ENCODE measurements at places on chromosomes 4 and X.

DNA sequence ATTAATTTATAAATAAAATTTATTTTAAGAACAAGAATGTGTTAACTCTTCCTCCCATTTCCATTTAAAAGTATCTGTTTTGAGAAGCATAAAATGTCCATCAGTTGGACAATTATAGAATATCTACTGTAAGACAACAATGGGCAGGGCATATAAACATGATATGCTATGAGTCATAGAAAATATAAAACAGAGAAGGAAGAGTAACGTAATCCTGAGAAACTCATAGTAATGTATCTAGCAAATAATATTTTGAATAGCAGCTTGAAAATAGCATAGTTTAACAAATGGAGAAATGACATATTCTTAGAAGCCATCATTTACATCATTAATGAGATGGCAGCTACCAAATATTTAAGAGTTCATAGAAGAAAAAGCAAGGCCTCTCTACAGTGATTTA, 820.3 kb upstream of the PCDH10 start:
- DNase-seq = no peak

DNA sequence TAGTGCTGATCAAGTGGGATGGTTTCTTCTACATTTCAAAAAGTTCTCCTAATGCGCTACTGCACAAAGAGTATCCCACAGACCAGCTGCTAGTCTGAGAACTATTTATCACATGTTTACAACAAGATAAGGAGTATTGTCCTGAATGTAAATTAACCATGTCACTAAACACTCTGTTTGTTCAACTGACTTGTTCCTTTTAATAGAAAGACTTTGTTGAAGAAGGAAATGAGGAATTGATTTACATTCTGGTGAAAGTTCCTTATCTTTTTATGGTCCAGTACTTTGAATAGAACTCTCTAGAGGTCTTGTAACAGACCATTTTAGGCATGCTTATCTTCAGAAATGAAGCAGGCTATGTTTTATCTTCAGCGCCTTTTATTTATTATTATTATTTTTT, 67.3 kb upstream of the IL13RA1 start:
- no peak for DNase-seq

GRCh38 chrX:129663171-129663570, 8.4 kb upstream of the APLN start:
- DNase-seq = no peak

GRCh38 chr4:65535113-65535512, 135.2 kb downstream of the EPHA5 start:
- no peak for DNase-seq

GRCh38 chrX:36609616-36610585, 398.3 kb upstream of the FAM47C start:
- DNase-seq = no peak

DNA sequence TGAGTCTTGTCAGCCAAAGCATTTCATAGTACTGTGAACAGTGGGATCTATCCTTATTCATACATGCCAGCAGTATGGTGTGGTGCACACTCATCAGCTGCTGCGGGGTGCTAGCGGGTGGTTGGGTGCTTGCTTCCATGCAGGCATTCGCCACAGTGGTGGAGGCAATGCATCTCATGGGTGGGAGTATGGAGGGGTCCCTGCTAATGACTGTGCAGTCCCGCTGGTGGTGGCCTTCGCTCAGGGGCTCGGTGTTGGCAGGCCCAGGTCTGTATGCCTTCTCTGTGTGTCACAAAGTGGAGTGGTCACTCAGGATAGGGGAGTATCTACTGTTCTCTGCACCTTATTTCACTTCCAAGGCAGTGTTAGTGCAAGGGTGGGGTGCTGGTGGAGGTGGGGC, 122.6 kb downstream of the POU3F4 start:
- no peak for DNase-seq

DNA sequence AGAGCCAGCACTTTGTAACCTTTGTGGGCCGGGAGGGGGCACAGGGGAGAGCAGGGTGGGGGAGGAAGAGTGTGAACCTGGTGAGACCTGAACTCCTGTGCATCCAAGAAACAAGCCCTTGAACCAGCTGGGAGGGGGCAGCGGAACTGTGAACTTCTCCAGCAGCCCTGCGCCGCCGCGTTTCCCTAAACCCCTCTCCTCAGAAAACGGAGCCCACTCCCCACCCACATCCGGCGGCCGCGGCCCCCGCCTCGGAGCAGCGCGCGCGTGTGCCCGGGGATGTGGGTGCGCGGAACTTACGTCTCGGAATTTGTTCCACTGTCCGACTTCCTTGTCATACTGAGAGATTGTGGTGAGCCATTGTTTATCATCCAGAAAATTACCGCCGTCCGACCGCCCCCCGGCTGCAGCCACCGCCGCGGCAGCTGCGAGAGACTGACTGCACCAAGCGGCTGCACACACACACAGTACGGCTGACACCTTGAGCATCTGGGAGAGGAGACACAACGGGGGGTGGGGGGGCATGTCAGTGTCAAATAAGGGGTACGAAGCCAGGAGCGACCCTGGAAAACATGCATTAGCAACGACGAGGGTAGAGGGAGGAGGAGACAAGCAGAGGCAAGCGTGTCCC, 494 bp downstream of the SPOCK3 start:
- no peak for DNase-seq

- DNase-seq = no peak
Measured at GRCh38 chr4:121462660-121463261, 81.9 kb upstream of the QRFPR start.

DNA sequence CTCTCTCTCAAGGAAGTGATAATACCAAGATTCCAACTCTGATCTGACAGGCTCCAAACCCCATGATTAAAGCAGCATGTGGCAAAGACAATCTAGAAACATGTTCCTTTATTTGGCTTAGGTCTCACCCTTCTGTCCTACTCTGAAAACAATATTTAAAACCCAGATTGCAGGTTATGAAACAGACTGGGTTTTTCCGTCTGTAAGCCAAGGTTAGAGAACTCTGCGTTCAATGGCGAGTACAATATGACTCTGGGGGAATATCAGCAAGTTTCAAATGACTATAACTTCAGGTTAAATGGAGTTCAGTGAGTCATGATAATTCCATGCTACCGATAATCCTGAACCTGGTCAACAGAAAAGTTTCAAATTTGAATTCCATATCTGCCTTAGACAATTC, 50.8 kb downstream of the ANAPC10 start:
- no peak for DNase-seq

DNA sequence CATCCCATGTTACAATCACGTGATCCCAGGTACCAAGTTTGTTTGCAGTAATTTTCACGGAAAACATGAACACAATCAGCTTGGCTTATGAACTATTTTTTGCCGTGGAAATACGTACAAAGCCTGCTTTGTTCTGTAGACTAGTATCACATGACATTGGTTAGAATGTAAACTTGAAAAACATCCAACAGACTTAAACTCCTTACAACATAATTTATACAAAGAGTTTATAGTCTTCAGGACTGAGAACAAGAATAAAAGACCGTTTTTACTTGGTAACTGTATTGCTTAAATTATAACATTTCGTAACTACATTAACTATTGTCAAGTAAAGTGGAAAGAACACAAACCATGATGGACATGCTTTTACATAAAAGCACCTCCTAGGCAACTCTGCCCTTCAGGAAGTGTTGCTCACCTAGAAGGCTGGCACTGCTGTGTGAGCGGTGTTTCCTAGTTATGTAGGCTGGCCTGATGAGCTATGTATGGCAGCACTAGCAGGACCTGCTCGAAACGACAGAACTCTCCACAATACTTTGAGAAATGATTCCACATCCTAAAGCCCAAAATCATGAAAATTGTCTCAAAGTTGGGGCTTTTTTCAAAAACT, 41.8 kb upstream of the WDR1 start:
- DNase-seq = no peak

- DNase-seq = no peak
Measured at GRCh38 chrX:153865321-153865580, 20.7 kb downstream of the L1CAM start.

DNA sequence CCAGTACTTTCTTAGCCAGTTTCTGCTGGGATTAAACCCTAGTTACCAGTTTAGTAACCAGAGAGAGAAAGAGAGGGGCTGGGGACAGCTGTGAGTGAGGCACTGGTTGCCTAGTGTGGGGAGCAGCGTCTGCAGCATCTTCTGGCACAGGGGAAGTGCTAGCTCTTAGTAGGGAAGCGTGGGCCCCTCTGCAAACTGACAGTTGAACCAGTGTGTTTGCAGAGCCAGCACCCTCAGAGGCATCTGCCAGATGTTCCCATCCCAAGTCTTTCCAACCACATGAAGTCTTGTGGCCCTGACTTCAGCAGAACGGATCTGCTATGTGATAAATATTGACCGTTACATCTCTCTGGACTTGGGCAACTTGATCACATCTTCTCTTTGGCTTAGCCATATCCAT, 15.0 kb downstream of the RBMX2 start:
- no peak for DNase-seq

DNA sequence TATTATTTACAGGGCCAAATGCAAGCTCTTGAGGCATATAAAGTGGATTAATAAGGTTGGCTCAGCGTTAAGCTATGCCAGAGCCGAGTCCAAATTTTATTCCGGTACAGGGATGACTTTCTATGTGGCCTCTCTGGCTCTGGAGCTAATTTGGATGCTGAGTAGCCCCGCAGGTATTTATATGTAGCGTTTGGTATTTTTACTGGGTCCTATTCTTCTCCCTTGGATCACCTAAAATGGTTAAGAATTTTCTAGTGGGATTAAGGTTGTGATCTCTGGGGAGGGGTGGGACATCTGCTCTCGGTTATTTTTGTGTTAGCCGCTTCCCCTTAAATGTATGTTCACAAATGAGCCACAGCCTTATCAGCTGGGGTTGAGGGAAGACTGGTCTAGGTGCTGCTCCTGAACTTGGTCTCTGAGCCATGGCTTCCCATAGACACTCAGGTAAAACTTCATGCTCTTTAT, 49.4 kb downstream of the FHL1 start:
- DNase-seq = no peak

GRCh38 chr4:82753238-82753637, 45.4 kb downstream of the SCD5 start:
- DNase-seq = no peak

GRCh38 chrX:65933085-65933589, 106.7 kb downstream of the VSIG4 start:
- DNase-seq = no peak

- DNase-seq = no peak
Measured at GRCh38 chr4:43362875-43363636, 470.5 kb downstream of the GRXCR1 start.

- DNase-seq = no peak
Measured at GRCh38 chr4:39415678-39416283, 9.1 kb downstream of the KLB start.

DNA sequence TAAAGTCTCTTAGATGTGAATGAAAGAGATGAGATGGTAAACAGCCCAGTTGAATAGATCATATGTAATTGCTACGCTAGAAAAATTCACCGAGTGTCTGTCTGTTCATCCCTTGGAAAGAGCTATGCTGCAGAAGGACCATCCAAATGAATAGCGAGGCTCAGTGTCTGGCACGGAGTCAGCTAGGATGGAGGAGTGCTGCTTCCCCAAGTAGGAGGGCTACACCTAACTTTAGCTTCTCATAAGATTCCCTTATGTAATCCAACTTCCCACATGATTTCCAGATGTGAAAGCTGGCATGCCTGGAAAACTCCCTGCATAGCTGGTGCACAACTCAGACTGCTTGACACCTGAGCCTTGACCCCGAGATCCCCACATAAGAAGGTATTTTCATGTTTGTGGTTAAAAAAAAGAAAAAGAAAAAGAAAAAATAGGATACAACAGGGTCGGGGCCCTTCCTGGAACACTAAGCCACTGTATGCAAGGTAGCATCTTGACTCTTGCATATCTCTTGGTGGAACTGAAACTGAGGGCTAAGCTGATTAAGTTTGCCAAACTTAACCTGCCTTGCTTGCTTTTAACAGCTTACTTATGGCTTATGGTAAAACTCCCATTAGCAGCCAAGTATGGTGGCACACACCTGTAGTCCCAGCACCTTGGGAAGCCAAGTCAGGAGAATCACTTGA, 82.3 kb downstream of the FREM3 start:
- no peak for DNase-seq

DNA sequence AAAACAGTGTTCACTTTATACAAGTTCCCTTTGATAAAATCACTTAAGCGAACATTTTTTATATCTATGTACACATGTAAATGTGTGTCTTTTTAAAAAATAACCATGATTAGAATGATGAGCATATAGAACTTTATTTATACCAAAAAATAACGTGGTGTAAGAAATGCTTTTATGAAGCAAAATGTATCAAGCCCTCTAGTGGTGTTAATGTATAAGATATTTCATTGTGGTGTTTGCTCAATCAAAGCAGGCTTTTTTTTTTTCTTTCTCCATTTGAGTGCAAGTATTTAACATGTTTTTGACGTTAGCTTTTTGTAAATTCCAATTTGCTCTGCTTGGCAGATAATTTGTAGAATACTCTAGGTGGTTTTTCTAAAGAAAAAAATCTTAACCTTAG, 2092.4 kb upstream of the TENM3 start:
- no peak for DNase-seq

DNA sequence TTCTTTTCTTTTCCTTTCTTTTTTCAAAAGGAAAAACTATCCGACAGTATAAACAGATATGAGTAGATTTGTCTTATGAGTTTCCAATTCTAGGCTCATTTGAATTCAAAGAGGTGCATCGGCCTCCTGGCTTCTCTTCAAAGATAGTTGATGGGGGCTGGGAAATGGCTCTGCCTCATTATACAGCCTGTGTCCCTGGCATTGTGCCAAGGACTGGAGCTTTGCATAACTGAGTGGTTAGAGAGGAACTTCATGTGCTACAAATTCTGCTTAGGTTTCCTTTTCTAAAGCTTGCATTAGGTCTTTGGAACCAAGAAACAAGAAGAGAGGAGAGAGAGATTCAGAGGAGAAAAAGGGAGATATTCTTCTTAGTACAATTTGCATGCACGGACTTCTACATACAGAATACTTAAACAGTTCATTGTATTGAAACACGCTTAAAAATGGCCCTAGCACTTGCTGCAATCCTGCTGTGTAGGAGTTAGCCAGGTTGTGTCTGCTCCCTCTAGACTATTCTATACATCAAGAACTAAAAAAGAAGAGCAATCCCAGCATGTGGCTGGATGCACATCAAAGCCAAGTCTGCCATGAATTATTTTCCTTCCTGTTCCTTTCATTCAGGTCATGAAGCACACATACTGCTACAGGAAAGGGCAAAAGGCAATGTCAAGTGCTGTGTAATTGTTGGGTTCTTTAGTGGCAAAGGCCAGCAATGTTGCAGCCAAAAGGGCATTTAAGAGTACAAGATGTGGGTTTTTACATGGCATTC, 70.9 kb downstream of the INTS12 start:
- no peak for DNase-seq

GRCh38 chr4:176150356-176150682, 45.1 kb downstream of the SPATA4 start:
- no peak for DNase-seq

- DNase-seq = no peak
Measured at GRCh38 chr4:149784018-149784417, 31.6 kb downstream of the IQCM start.

DNA sequence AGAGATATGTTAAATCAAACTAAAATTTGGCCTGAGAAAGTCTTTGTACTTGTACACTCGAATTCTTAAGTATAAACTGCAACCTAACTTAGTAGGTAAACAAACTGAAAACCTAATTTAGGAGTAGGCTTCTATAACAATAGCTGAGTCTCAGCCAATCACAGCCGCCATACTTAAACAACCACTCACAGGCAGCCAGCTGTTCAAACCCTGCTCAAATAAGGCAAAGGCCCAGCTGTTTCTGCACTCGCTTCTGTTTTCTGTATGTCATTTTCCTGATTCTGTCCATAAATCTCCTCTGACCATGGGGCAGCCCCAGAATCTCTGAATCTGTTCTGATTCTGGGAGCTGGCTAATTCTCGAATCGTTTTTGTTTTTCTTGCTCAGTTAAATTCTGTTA, 7.8 kb upstream of the PLS3 start:
- no peak for DNase-seq
